ENCODE measurements at places on chromosomes 4 and X. TPM values are rescaled to one million over a fixed set of nuclear protein-coding genes. Genes with fewer than 3 reads are reported as not detected.

Gene FAM236B
- not detected for total RNA-seq

Gene CT45A2
- total RNA-seq = not detected

Gene VCX
- total RNA-seq = not detected

Gene EGFL6
- not detected for total RNA-seq

Gene PNMA6F
- not detected for total RNA-seq

- H3K27me3 ChIP-seq = no peaks in the 10 kb centered on the region
- no peaks in the 10 kb centered on the region for H3K36me3 ChIP-seq
- no peak for DNase-seq
- H3K27ac ChIP-seq = no peak overlapping the region
These were observed 87.7 kb upstream of the RAB40AL start for GRCh38 chrX:102849396-102849795.

- no peak for DNase-seq
- H3K36me3 ChIP-seq = no peaks in the 10 kb centered on the region
- no peaks in the 10 kb centered on the region for H3K4me1 ChIP-seq
These were observed 9.6 kb upstream of the STK32B start for GRCh38 chr4:5041699-5042098.

- no peak overlapping the region for H3K4me3 ChIP-seq
- no peaks in the 10 kb centered on the region for H3K36me3 ChIP-seq
- DNase-seq = no peak
- no peaks in the 10 kb centered on the region for H3K27me3 ChIP-seq
- H3K4me1 ChIP-seq = no peaks in the 10 kb centered on the region
These were observed 20.9 kb upstream of the XPNPEP2 start for GRCh38 chrX:129717892-129718291.

GRCh38 chr4:106629268-106629625 lies 260.7 kb upstream of the GIMD1 start:
- no peak overlapping the region for H3K4me3 ChIP-seq
- no peak for DNase-seq
- no peaks in the 10 kb centered on the region for H3K4me1 ChIP-seq
- no peaks in the 10 kb centered on the region for H3K27me3 ChIP-seq

GRCh38 chr4:112518675-112519074 lies 2.7 kb upstream of the NEUROG2 start:
- no peak for DNase-seq
- H3K27me3 ChIP-seq = peaks cover 71% of the 10 kb centered on the region
- H3K27ac ChIP-seq = no peak overlapping the region
- no peaks in the 10 kb centered on the region for H3K36me3 ChIP-seq
